ENCODE measurements at places on chromosomes 7 and 10. TPM values are rescaled to one million over a fixed set of nuclear protein-coding genes. Genes with fewer than 3 reads are reported as not detected.

- peak; percentile 2 for DNase-seq
Observed at GRCh38 chr10:55500931-55501559, 700.0 kb upstream of the PCDH15 start.

GRCh38 chr10:87095236-87095945 lies 385 bp downstream of the SHLD2 start:
- peak; percentile 81 for DNase-seq

DNA sequence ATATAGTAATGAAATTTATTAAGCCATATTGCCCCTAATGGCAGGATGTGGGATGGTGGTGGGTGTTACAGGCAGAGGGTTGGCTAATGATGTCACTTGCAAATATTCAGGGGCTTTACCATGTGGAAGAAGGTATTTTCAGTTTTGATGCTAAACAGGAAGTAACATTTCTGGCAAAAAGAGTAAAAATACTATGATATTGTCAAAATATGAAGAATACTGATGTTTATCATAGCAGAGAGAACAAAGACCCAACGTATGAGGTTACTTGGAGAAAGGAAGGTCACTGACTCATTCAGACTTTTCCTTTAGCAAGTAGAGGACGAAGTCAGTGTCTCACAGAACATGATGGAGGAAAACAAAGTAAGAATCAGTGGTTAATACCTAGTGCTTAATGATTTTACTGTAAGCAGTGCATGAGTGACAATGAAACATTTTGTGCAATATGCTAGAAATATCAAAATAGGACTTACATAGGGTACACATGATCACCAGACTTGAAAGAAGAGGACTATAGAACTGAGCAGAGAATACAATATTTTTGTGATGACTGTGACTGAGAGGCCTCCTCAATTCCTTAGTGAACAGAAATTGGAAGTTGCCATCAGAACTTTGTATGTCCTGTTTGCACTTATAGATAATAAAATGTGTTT lies 89.7 kb upstream of the STEAP4 start:
- no peak for DNase-seq

GRCh38 chr10:103758294-103758681 lies 97.1 kb downstream of the SH3PXD2A start:
- peak; percentile 70 for DNase-seq

DNA sequence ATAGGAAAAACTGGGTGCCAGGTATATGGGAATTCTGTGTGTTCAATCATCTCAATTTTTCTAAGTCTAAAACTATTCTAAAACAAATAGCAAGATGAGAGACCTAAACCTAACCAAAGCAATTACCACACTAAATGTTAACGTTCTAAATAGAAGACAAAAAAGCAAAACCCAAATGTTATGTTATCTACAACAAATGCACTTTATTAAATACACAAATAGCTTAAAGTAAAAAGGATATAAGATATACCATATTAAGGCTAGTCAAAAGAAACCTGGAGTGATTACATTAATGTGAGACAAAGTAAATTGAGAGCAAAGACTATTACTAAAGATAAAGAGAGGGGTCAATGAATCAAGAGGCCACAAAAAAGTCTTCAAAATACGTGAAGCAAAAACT lies 81.4 kb downstream of the LARP4B start:
- no peak for DNase-seq

CD36 gene
- 2.6 TPM for total RNA-seq

DNA sequence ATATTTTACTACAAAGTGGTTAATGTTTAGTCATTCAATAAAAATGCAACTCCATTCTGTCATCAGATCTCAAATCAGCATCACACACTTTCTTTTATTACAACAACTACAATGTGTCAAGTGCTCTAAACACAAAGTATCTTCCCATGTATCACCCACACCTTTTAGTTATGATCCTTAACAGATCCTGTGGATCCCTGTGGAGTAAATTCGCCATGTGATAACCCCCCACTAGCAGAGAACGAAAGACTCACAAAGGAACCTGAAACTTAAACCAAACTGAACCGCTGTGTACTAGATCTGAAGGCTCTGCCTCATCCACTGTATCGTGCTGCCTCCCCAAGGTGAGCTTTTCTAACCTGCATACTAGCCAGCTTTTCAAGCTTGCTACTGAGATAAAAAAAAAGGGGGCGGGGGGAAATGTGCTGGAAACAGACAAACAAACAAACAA lies 1.7 kb downstream of the DPY19L1 start:
- DNase-seq: peak; percentile 47

IL6 gene
- total RNA-seq: 2.5 TPM

DNA sequence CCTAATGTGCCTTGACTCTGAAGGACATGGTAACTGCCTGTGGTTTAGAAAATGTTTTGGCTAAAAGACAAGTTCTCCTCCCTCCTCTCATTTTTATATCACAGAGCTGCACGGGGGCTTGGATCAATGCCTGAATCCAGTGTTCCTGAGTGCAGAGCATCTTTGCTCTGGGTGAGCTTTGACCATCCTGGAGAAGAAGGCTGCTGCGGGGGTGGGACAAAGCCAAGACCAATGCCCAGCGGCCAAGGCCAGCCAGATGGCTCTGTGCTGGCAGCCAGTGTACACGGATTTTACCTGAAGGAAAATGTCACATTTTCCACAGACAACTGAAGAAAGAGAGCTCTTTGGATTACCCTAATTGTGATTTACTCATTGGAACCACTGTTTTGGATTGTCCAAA lies 102.0 kb upstream of the TARP start:
- no peak for DNase-seq

CAV2 gene
- total RNA-seq: 161 TPM

BAIAP2L1 gene
- total RNA-seq: 20.4 TPM

DNA sequence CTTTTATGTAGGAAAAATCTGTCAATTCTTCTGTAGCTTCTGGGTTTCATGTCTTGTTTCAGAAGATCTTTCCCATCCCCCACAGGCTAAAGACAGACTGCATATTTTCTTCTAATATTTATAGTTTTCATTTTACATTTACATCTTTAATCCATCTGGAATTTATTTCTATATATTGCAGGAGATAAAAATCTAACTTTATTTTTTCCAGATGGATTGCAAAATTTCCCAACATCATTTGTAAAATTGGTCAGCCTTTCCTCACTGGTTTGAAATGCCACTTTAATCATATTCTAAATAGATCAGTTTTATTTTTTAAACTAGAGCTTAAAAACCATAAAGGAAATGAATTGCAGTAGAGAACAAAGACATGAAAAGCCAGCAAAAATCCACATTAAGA lies 46.9 kb downstream of the TMEM26 start:
- DNase-seq: no peak

- no peak for DNase-seq
Observed at GRCh38 chr10:124882313-124882712, 59.6 kb upstream of the ZRANB1 start.

- DNase-seq: no peak
Observed at GRCh38 chr10:109773288-109774120, 149.8 kb downstream of the XPNPEP1 start.

GRCh38 chr7:27173956-27174873 lies at the start of gene HOXA10:
Gene HOXA10, minus strand, starts transcription at chr7:27174320. Its CDS starts 14 bp downstream, at chr7:27174306.
- no peak for DNase-seq

GRCh38 chr7:31735991-31736982 lies 49.3 kb downstream of the PPP1R17 start:
- peak; percentile 34 for DNase-seq

TCERG1L gene
- total RNA-seq: 1.9 TPM

DNA sequence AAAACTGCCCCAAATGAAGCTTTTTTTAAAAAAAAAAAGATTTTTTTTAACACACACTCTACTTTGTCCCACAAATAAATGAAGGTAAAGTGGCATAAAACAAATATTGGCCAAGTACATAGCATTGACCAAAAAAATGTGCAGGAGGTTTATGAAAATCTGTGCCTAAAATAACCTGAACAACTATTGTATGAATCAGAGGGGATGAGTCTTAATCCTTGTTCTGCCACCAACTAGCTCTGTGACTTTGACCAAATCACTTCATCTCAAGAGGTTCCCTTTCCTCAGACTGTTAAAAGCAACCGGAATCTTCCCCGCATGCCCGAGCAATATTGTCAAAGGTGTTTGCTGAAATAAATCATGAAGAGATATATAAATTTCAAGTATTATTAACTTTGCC lies 150.4 kb upstream of the NEBL start:
- DNase-seq: peak; percentile 8

GRCh38 chr7:45646996-45647825 lies 73.0 kb downstream of the ADCY1 start:
- DNase-seq: no peak

DNA sequence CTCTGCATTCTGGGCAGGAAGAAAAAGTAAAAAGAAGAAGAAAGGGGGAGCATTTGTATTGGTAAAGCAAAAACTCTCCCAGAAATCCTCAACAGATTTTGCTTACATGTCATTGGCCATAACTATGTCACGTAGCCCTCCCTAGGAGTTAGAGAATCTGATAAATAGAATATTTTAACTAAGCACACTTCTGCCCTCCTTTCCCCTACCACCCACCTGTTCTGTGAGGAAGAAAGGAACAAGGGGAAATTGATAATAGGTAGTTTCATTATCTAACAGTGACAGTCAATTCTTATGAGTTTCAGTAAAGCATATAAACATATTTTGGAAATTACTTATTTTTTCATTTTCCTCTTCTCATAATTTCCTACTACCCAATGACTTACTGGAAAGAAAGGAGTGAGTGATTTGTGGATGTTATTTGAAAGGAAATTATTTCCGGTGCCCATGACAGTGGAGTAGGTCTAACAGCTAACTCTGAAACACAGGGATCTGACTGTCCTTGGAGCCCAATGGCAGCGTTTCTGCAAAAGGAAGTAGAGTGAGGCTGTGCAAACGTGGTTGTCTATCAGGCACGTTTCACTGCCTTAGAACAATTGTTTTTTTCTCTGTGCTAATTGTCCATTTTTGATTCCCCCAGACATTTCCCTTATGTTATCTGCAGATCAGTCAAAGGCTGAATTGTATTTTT lies 128.6 kb upstream of the MDFIC start:
- no peak for DNase-seq

GRCh38 chr7:15166620-15167019 lies 264.1 kb upstream of the DGKB start:
- DNase-seq: no peak

- DNase-seq: no peak
Observed at GRCh38 chr7:139124084-139124914, 14.8 kb upstream of the ZC3HAV1 start.

GRCh38 chr7:36045326-36045725 lies 107.7 kb upstream of the EEPD1 start:
- no peak for DNase-seq

DNA sequence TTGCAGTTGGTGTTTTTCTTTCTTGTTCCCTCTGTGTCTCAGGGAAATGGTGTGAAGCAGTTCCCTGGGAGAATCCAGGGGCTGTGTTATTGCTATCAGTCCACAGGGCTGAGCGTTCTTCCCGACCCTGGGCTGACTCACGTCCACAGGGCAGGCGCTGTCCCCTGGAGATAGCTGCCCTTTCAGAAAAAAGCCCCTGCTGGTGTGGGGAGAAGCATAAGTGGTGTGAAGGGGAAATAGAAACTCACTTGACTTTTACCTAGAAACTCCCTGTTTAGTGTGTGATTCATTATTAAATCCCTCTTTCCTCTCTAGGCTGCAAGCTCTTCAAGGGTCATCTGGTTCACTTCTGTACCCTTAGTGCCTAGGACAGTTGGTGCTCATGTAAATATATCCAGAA lies 63.3 kb upstream of the SMNDC1 start:
- DNase-seq: no peak

- DNase-seq: no peak
Observed at GRCh38 chr10:32035038-32035437, 21.2 kb downstream of the KIF5B start.

DNA sequence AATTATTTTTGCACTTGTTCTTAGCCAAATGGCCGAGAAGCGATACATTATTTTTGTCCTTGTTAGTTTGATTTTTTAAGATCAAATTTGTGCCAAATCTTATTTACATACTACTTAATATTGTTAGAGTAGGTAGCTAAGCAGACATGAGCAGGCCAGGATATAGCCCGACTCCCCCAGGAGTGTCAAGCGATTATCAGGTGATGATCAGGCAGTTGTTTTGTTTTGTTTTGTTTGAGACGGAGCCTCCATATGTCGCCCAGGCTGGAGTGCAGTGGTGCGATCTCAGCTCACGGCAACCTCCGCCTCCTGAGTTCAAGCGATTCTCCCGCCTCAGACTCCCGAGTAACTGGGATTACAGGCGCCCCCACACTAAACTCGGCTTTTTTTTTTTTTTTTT lies 71.1 kb downstream of the LYZL2 start:
- no peak for DNase-seq

SLC26A3 gene
- total RNA-seq: not detected

TNKS2 gene
- total RNA-seq: 55.8 TPM

DNA sequence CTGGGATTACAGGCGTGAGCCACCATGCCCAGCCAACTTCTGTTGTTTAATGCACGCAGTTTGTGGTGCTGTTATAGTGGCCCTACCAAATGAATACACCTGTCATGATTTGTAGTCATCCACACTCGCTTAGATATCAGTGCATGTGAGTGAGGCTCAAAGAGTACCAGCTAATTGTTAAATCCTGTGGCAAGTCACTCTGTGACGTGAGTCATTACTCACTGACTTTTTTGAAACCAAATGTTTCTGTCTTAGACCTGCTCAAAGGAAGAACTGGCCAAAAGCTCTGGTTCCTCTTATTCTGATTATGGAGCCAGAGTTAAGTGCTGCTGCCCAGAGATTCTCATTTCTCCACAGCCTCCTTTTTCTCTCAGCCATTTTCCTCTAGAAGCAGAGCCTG lies 109.4 kb downstream of the PRKAG2 start:
- DNase-seq: no peak

DNA sequence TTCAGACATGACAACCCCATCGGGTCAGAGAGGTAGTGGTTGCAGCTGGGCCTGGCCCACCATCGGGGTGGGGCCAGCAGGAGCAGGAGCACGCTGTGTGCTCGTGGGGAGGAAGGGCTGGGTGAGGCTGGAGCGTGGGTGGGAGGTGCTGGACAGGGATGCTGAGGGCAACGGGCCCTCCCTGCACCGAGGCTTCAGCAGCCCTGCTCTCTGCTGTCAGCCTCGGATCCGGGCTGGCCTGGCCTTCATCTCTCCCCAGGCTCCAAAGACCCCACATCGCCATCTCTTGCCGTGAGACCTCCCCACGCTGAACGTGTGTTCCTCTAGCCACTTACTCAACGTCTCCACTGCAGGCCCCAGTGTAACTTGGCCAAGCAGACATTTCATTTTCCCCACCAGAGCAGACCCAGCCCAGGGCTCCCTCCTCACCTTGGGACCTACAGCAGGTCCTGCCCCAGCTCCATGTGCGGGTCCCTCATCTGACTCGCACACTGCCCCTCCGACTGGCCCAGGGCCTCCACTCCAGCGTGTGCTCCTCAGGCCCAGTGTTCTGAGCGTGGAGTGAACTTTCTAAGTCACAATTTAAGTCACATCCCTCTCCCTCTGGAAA lies 462.4 kb downstream of the DNAJB6 start:
- no peak for DNase-seq

- peak; percentile 7 for DNase-seq
Observed at GRCh38 chr10:14439451-14440259, 108.9 kb upstream of the FRMD4A start.

NUTM2A gene
- total RNA-seq: 1.2 TPM

DNA sequence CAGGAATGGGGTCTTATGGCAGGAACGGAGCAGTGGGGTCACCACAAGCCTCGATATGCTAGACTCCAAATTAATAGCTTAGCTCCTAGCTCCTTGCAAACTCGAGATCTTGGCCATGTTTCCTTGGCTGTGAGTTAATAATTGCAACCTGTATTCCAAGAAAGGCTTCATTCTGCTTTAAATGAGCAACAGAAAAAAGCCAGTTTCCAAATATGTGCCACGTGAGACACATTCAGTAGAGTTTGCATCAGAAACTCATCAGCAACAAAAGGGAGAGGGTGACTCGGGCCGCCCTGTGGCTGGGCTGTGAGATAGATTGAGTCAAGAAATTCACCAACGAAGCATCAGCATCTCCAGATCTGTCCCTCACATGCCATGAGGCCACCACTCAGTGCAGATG lies 112.0 kb downstream of the NPTX2 start:
- no peak for DNase-seq
